Activated CD4-positive, alpha-beta T cell treated with anti-CD3 and anti-CD28 coated beads, Interleukin-2, Interleukin-4, amounts not matched to agents 100 ng/mL and 50 ng/mL, durations not matched to agents 16 hours and 8 hours (primary cell): ENCODE measurements at places on chromosomes 5 and 9.

- peak; percentile 20 for DNase-seq
These were observed 11.7 kb upstream of the OR13D1 start for GRCh38 chr9:104682642-104683041.

DNA sequence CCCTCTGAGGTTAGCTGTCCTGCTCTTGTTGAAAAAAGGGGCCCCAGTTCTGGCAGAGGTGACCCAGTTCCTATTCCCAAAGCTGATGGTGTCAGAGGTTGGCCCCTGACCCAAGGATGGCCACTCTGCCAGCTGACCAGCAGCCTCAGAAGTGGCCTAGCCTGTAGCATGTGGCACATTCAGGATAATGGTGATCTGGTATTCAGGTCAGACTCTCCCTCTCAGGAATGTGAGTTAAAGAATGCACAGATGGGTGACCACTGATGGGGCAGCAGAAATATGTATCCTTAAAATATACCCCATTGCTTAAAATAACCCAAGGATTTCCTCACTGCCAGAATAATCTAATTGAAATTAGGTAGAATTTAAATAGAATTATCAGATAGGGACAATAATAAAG lies 369.2 kb downstream of the SEMA5A start:
- DNase-seq: no peak

- no peak for DNase-seq
These were observed 1262.6 kb downstream of the EFNA5 start for GRCh38 chr5:106408141-106408540.

DNA sequence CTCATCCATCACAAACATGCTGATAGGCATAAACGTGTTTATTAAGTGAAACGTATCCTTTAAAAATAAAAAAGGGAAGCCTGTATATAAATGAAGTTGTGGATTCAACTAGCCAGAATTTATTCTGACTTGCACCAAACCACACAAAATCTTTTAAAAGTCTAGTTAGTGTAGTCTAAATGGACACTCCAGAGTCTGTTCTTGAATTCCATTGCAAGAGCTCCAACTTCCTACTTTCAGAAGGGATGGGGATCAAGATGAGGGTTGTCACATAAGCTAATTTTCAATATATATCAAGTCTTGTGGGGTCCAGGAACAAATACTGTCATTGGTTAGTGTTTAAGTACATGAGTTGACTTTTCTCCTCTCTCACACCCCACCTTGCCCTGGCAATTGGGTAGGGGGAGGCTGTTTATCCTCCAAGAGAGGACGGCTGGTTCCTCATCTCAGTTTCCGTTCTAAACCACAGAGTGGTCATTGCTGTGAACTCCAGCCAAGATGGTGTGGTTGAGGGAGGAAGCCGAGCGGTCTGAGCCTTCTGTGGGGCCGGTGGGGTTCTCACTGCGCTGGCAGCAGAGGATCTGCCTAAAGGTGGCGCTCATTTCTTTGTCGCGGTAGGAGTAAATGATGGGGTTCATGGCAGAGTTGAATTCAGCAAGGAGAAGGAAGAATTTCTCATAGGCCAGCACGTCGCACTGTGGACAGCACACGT lies 163.2 kb downstream of the LPAR1 start:
- peak; percentile 11 for DNase-seq

- DNase-seq: no peak
These were observed 19.6 kb upstream of the RNF20 start for GRCh38 chr9:101514071-101514470.

DNA sequence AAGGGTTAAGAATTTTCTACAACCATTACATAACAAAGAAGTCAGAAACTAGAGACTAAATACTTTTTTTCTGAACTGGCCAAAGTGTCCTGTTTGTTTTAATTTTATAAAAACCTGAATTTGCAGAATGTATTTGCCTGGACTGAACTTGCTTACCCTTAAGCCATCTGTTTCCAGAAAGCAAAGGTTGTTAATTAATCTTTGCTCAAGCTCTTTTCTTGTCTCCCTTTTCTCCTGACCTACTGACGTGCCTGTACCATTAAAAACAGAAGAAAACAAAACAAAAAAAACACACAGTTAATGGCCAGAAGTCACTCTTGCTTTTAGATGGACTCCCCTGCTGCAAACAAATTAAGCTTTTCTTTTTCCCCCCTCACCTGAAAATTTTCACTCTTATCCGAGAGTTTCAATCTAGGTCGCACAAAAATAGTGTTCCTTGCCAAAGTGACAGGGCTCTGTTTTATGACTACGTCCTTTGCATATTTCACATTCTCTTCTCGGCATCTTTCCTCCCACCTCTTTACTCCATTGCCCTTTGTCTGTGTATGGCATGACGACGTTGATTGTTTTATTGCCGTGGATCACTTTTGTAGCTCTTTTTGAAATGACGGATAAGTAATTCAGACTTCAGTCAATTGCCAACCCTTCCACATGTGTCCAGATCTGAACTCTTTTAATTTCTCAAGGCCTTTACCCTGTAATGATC lies 333.8 kb upstream of the GRIN3A start:
- no peak for DNase-seq

DNA sequence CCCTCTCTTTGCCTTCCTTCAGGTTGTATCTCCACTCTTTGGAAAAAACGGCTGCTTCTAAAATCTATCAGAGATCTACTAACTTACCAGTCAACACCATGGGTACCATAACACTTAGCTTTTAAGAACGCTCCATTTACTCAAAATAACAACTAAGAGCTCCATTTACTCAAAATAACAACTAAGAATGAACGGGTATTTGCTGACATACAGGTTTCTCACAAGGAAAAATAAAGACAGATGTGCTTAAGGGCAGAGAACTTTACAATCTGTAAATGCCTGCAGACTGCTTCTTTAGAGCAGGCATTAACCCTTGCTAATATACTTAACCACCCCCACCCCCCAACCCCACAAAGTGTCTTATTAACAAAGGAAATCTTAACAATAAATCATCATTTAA lies 2.8 kb downstream of the UBAP2 start:
- DNase-seq: no peak

DNA sequence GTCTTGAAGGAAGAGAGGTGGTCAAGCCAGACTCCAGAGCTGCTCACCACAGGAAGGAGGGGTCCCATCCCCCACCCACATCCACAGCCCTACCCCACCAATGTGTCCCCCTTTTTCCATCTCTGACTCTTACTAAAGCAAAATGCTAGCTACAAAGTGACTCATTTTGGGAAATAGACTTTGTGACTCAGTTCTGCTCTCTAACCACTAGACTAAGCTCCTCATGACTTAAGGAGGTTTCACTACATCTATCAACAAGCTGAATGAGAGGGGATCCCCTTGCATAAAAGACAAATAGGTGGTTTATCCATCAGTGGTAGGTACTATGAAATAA lies 35.1 kb upstream of the ADRB2 start:
- DNase-seq: peak; percentile 85

- no peak for DNase-seq
These were observed 60.1 kb upstream of the ZNF608 start for GRCh38 chr5:124806373-124807077.

GRCh38 chr5:64149268-64149667 lies 16.4 kb upstream of the RNF180 start:
- DNase-seq: no peak

GRCh38 chr9:135667463-135668001 lies 4.4 kb downstream of the LCN9 start:
- no peak for DNase-seq

GRCh38 chr5:138508958-138509357 lies 34.1 kb downstream of the ETF1 start:
- DNase-seq: no peak

DNA sequence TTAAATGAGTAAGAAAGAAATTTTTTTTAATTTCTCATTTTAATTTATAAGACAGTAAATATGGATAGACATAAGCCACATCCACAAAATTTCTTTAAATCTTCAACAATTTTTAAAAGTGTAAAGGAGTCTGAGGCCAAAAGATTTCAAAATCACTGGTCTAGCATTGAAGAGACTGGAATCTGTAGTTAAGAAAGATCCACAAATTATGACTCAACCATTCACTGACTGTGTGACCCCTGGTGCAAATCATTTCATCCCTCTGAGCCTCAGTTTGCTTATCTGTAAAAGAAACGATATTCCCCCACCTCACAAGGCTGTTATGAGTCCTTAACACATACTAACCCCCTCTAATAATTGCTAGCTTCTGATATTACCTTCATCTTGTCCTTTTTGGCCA lies 98.5 kb downstream of the EBF1 start:
- no peak for DNase-seq

DNA sequence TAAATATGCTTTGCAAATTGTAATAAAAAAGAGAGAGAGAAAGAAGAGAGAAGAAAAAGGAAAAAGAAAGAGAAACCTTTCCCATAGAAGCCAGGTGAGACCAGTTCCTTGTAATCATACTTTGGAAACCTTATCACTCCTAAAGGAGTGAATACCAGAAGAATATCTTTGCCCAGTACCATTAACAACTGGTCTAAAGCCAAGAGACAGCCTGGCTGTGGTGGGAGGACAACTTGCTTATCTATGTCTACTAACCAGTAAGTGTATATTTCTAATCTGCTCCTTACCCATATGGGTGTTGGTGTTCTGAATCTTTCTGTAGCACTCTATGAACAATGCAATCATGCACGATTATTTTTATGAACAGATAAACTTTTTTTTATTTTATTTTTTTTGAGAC lies 10.5 kb upstream of the TXN start:
- no peak for DNase-seq

- no peak for DNase-seq
These were observed 74.0 kb upstream of the RAPGEF6 start for GRCh38 chr5:131709043-131709442.

DNA sequence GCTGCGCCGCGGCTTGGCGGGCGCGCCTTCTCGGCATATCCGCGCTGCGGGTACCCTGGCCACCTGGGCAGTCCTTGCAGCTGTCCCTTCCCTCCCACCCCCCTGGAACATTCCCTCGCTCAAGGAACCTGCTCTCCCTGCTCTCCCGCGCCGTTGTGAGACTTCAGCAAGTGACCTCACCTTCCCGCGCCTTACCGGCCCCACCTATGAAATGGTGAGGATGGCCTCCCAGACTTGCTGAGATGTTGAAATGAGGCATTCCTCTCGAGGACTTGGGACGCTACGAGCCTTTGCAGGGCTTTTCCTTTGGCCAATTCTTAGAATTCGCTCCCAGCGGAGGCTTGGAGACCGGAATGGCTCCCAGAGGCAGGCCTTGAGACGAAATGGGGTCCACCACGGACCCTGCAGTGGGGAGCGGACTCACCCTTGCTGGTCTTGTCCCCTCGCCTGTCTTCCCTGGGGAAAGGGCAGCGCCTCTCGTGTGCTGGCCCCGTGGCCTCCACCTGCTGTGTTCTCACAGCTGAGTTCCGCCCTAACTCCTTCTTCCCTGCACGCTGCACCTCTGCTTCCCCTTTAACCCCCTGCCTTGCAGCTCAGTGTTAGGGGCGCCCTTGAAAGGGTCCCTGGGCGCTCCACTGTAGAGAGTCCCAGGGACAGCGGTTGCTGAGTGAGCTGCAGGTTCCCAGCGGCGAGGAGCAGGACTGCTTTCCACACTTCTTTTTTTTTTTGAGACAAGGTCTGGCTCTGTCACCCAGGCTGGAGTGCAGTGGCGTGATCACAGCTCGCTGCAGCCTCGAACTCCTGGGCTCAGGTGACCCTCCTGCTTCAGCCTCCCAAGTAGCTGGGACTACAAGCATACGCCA lies 907 bp downstream of the HMCN2 start:
- no peak for DNase-seq

DNA sequence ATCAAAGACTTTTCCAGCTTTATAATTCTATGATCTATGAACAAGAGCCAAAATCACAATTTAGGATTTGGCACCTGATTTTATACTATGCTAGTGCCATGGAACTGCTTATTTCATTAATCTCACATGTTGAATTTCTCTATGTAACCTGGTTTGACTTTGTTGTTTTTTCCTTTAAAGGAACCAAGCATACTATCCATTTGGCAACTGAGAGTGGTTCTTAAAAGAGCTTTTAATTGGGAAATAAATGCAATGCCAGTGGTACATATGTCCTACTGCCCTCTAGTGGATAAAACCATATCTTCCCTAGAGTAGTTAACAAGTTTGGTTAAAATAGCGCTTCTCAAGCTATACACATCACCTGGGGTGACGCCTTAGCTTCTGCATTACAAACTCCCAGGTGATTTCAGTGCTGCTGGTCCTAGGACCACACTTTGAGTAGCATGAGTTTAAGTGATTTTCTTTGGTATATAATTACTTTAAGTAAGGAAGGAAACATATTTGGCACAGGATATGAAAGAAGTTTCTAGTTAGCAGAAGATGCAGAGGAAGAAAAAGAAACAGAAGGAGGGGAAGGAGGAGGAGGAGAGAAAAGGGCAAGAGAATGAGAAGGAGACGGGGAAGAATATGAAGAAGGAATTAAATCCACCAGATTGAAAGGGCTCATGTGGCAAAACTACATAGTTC lies 56.8 kb downstream of the FGF10 start:
- DNase-seq: peak; percentile 25
